Sigmoid colon (tissue), 7 donors: ENCODE measurements at places on chromosomes 3 and 15. TPM values are rescaled to one million over a fixed set of nuclear protein-coding genes. Genes with fewer than 3 reads are reported as not detected.

DNA sequence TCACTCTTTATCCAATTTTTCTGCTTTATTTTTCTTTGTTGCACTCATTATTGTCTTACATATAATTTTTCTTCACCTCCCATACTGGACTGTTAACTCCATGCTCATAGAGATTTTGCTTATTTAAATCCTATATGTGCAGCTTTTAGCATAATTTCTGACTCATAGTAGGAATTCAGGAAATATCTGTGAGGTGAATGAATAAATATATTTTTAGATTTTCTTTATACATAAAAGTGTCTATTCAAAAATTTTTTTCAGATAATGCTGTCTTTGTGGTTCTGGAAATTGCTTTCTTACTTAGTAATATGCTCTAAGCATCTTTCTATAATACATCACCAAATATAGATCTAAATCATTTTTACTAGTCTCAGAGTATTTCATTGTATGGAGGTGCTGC lies 191.8 kb upstream of the SUCLG2 start:
- no peak for DNase-seq
- H3K27me3 ChIP-seq = no peaks in the 10 kb centered on the region
- no peaks in the 10 kb centered on the region for H3K4me1 ChIP-seq
- no peaks in the 10 kb centered on the region for H3K36me3 ChIP-seq
- H3K4me3 ChIP-seq = no peak overlapping the region

SNTN gene
- not detected for total RNA-seq

DNA sequence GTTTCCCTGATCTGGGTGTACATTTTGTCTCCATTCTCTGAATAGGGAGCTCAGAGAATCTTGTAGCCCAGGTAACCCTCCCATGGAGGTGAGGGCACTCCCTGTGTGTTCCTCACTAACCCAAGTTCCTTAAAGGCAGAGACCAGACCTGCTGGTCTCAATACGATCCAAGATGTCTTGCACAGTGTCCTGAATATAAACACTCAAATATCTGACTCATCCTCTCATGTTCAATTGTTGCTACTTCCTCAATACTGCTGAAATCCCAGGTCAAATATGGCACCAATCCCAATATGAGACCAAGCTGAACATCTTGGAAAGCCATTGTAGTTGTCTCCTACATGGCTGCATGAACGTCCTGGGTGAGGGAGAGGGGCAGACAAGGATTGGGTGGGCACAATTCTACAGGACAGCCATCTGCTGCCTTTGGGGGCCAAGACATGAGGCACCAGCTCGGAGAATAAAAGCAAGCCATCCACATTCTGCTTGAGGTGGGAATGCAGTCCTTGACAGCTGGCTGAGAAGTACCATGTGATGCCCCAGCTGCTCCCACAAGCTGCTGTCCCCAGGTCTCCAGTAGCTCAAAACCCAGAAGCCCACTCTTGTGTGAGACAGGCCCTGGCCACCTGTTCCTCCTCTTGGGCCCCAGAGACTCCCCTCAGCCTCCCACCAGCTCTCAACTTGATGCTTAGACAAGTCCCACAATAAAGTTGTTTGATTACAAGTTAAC lies 18.2 kb downstream of the TBC1D2B start:
- H3K4me1 ChIP-seq = peaks cover 58% of the 10 kb centered on the region
- H3K27me3 ChIP-seq = no peaks in the 10 kb centered on the region
- no peak for DNase-seq
- H3K36me3 ChIP-seq = no peaks in the 10 kb centered on the region
- H3K4me3 ChIP-seq = no peak overlapping the region

GOLGA6L10 gene
- 1.8 TPM for total RNA-seq

UMPS gene
- total RNA-seq = 16.7 TPM
